Psoas muscle (tissue), 8 donors: ENCODE measurements at places on chromosomes 5 and 9. TPM values are rescaled to one million over a fixed set of nuclear protein-coding genes. Genes with fewer than 3 reads are reported as not detected.

The PIP5KL1 gene
- not detected for polyA plus RNA-seq

DNA sequence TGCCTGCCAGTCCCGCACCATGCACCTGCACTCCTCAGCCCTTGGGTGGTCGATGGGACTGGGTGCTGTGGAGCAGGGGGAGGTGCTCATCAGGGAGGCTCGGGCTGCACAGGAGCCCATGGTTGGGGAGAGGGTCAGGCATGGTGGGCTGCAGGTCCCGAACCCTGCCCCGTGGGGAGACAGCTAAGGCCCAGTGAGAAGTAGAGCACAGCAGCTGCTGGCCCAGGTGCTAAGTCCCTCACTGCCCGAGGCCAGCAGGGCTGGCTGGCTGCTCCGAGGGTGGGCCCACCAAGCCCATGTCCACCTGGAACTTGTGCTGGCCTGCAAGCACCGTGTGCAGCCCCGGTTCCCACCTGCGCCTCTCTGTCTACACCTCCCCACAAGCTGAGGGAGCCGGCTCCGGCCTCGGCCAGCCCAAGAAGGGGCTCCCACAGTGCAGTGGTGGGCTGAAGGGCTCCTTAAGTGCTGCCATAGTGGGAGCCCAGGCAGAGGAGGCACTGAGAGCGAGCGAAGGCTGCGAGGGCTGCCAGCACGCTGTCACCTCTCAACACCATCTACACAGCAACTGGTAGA, 88.5 kb upstream of the ELAVL2 start:
- no peak for DNase-seq

The ZNF169 gene
- 0.59 TPM for polyA plus RNA-seq

The TSSK1B gene
- not detected for polyA plus RNA-seq

DNA sequence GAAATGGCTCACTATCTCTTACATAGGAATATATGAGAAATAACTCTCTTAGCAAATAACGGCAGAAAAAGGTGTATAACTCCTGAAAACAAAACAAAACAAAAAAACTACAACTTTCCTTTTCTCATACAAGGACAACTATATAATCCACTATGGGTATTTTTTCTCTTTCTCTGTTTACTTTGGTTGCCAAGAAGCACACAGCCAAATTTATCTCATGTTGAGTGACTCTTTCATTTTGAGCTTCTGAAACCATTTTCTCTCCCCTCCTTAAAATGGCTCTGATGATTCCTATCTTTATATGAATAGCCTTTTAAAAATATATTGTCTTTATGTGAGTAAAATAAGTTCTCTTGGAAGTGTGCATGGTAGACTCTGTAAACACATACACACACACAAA, 128.7 kb downstream of the TRIM32 start:
- no peak for DNase-seq

The SPATA31D4 gene
- polyA plus RNA-seq, result not detected
